A549 treated with GW870086 at 1 μM for 4 hours (cell line): ENCODE measurements at places on chromosomes 13 and 19. TPM values are rescaled to one million over a fixed set of nuclear protein-coding genes. Genes with fewer than 3 reads are reported as not detected.

Gene EDNRB
- total RNA-seq = 0.38 TPM in 1 of 5 replicates, not detected in the others

Gene OR4F17
- not detected in 5 replicates for total RNA-seq

Gene MICU2
- total RNA-seq = 15.0 to 18.5 TPM (median 17.0 TPM) in 5 replicates

Gene COG6
- total RNA-seq = 5.6 to 14.2 TPM (median 6.3 TPM) in 5 replicates

Gene C2CD4C
- total RNA-seq = 0.37 to 0.46 TPM (median 0.40 TPM) in 5 replicates

Gene NCR1
- not detected in 5 replicates for total RNA-seq

Gene ZNF100
- not detected in 5 replicates for total RNA-seq

Gene DAND5
- 0.07 to 0.32 TPM (median 0.10 TPM) in 4 of 5 replicates, not detected in the other for total RNA-seq

Gene ZIK1
- total RNA-seq = not detected in 5 replicates

Gene ZNF426
- total RNA-seq = 0.73 to 1.2 TPM (median 1.1 TPM) in 5 replicates

Gene FBN3
- total RNA-seq = not detected in 5 replicates

Gene STARD13
- 5.5 to 6.3 TPM (median 5.7 TPM) in 5 replicates for total RNA-seq

Gene FUT1
- 0.03 to 0.10 TPM (median 0.08 TPM) in 5 replicates for total RNA-seq

Gene NPAS1
- total RNA-seq = 5.0 to 8.2 TPM (median 7.0 TPM) in 5 replicates

Gene IQCN
- total RNA-seq = 0.53 to 0.99 TPM (median 0.70 TPM) in 5 replicates

Gene ELAVL3
- total RNA-seq = 0.05 to 0.19 TPM (median 0.11 TPM) in 4 of 5 replicates, not detected in the other

Gene UBL3
- 6.5 to 9.5 TPM (median 8.7 TPM) in 5 replicates for total RNA-seq

Gene TEX26
- not detected in 5 replicates for total RNA-seq

Gene ZSCAN4
- total RNA-seq = not detected in 5 replicates

Gene PRRG2
- 0.45 to 0.95 TPM (median 0.87 TPM) in 5 replicates for total RNA-seq

Gene GPR18
- total RNA-seq = not detected in 5 replicates

Gene CASP14
- not detected in 5 replicates for total RNA-seq

Gene ZNF302
- total RNA-seq = 11.9 to 17.7 TPM (median 16.6 TPM) in 5 replicates

Gene COL4A2
- total RNA-seq = 144 to 161 TPM (median 149 TPM) in 5 replicates

Gene ADAMTS10
- total RNA-seq = 8.8 to 15.2 TPM (median 12.9 TPM) in 5 replicates

Gene POSTN
- total RNA-seq = 0.09 TPM in 1 of 5 replicates, not detected in the others

Gene LILRB4
- total RNA-seq = not detected in 5 replicates

Gene KIRREL2
- 0.46 to 0.74 TPM (median 0.53 TPM) in 5 replicates for total RNA-seq

Gene OSCAR
- 0.17 to 0.44 TPM (median 0.23 TPM) in 5 replicates for total RNA-seq

Gene MRPL57
- 21.5 to 27.8 TPM (median 24.8 TPM) in 5 replicates for total RNA-seq

Gene FAM83E
- 0.08 to 0.63 TPM (median 0.18 TPM) in 5 replicates for total RNA-seq

Gene CBY2
- total RNA-seq = not detected in 5 replicates

Gene NLRP5
- 0.03 to 0.09 TPM (median 0.05 TPM) in 4 of 5 replicates, not detected in the other for total RNA-seq

Gene ZIM2
- total RNA-seq = not detected in 5 replicates

Gene ZIC2
- 5.9 to 8.9 TPM (median 6.9 TPM) in 5 replicates for total RNA-seq

Gene FGF9
- not detected in 5 replicates for total RNA-seq

Gene PGLYRP1
- not detected in 5 replicates for total RNA-seq

Gene ODAD3
- 0.82 to 2.4 TPM (median 1.1 TPM) in 5 replicates for total RNA-seq

Gene APLP1
- 65.9 to 95.9 TPM (median 93.4 TPM) in 5 replicates for total RNA-seq

Gene NXNL1
- not detected in 5 replicates for total RNA-seq

Gene IFNL1
- total RNA-seq = 0.27 TPM in 1 of 5 replicates, not detected in the others

Gene PDCD5
- 432 to 485 TPM (median 447 TPM) in 5 replicates for total RNA-seq

Gene CD37
- not detected in 5 replicates for total RNA-seq

Gene APC2
- total RNA-seq = 1.1 to 2.3 TPM (median 2.0 TPM) in 5 replicates

Gene ZMYM5
- 4.4 to 7.3 TPM (median 6.4 TPM) in 5 replicates for total RNA-seq

Gene KCNC3
- 0.95 to 1.5 TPM (median 1.4 TPM) in 5 replicates for total RNA-seq

Gene CYP4F2
- 0.08 to 0.49 TPM (median 0.30 TPM) in 4 of 5 replicates, not detected in the other for total RNA-seq

Gene ZFP28
- 3.1 to 4.4 TPM (median 3.5 TPM) in 5 replicates for total RNA-seq

Gene C5AR1
- 1.4 to 2.3 TPM (median 2.2 TPM) in 5 replicates for total RNA-seq

Gene CEACAM7
- total RNA-seq = 0.08 to 0.17 TPM in 2 of 5 replicates, not detected in the others

Gene ZNF728
- not detected in 5 replicates for total RNA-seq

Gene CEACAM5
- 1.6 to 2.1 TPM (median 1.7 TPM) in 5 replicates for total RNA-seq

Gene FCHO1
- 18.0 to 19.7 TPM (median 19.0 TPM) in 5 replicates for total RNA-seq

Gene GGN
- total RNA-seq = 0.25 to 0.56 TPM (median 0.28 TPM) in 5 replicates

Gene NLRP7
- 0.07 TPM in 1 of 5 replicates, not detected in the others for total RNA-seq

Gene SLC46A3
- total RNA-seq = 1.5 to 2.0 TPM (median 1.9 TPM) in 5 replicates
